Anterior cingulate cortex (tissue), 58 donors: ENCODE measurements at places on chromosomes 2 and 18.

GRCh38 chr2:178072383-178073301 lies at the start of gene PDE11A:
Gene PDE11A (minus strand): TSS chr2:178072777. CDS start chr2:178072437, 340 bp downstream.
- DNase-seq = no peak

DNA sequence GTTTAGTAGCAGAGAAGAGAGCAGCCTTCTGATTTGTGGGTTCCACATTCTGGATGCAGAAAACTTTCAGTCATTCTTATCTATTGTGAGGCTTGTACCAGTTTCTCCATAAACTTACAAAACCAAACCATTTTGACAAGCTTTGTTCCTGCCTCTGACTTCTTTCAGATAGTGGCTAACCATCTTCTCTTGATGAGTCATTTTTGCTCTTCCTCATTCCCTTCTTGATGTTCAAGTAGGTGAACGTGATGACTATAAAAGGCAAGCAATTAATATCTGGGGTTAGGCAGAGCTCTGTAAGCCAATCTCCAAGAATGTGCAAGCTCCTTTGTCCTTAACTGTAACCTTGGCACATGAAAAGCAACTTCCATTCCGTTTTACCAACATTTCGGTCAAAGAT lies 2083.1 kb upstream of the PIK3C3 start:
- no peak for DNase-seq

GRCh38 chr2:70551167-70551566 lies 2.5 kb downstream of the TGFA start:
- DNase-seq = no peak

GRCh38 chr2:204150721-204151120 lies 214.2 kb downstream of the ICOS start:
- no peak for DNase-seq

- DNase-seq = no peak
These were observed 5.6 kb upstream of the SGPP2 start for GRCh38 chr2:222418739-222419138.
